Midbrain (tissue), 1 donor: ENCODE measurements at places on chromosomes 16 and 17.
A peak's percentile ranks its signal among the peaks of the same experiment; 100 is the strongest.

DNA sequence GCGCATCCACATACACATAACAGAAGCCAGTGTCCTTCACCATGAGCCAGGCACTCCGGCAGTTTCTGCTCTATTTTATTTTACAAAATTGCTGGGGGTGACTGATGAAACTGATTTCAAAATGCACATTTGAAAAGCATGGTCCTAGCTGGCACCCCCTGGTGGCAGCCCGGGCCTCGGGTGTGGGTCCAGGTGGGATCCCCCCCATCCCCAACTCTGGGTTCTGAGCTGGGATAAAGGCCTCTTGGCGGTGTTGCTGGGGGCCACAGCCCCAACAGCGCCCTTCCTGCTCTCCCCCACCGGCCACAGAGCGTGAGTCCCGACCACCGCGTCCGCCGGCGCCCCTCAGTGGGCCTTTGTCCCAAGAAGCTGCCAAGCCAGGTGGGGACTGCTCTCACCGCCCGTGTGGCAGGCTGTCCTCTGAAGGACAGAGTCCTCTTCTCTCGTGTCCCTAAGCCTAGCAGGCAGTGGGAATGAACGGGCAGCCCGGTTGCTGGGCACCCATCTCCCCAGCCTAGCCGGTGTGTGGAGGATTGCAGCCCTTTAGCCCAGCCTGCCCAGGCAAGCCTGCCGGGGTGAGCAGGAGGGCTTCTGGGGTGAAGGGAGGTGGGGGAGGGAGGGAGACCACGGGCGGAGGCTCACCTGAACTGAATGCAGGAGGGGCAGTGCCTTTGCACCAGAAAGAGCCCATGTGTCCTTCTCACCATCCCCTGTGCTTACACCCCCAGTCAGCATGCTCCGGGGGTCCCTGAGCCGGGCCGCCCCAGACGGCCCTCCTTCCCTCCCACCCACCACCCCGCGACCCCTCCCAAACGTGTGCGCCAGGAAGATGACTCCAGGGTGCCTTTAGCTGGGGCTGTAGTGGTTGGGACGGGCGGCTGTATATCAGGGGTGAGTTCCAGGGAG is 898 bp downstream of the SNAI3 start:
- DNase-seq = no peak

GRCh38 chr17:75388476-75389030 is 16.9 kb downstream of the GRB2 start:
- DNase-seq = no peak

- DNase-seq = no peak
These were observed 701 bp upstream of the DPEP2 start for GRCh38 chr16:67999985-68000384.

GRCh38 chr16:85536073-85536410 is 77.1 kb upstream of the GSE1 start:
- DNase-seq = no peak

DNA sequence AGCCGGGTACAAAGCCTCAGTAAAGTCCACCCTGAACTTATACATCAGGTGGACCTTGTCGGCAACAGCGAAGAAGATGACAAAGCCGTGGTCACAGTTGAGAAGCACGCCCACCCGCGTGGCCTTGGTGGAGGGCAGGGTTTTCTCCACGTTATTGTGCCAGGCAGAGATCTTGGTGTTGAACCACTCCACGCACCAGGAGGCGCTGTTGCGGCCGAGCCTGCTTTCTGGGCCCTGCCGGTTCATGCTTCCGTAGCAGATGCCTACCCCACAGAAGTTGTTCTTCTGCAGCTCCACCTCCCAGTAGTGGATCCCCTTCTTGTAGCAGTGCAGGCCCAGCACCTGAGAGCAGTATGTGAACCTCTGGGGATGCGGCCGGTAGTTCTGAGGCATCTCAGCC is 22.1 kb downstream of the TRIM25 start:
- no peak for DNase-seq

GRCh38 chr17:62963296-62963695 is 2.7 kb upstream of the TANC2 start:
- no peak for DNase-seq

DNA sequence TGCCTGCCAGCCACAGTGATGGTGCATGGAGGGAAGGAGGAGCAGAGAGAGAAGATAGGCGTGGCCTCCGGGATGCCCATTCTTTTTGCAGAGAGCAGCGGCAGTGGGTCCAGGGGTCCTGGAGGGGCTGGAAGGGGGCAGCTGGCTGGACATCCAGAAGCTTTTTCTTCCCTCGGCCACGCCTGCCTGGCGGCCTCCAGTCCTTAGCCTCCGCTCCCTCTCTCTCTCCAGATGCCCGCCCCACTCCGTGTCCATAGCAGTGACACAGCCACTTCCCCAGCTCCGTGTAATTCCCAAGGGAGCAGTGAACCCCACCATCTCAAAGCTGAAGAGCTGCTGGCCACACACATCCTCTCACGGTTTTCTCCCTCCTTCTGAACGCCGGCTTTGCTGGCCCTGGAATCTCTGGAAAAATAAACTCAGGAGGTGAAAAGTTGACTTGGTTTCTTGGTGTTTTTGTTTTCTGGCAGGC is 26.3 kb upstream of the CDC42EP4 start:
- no peak for DNase-seq

DNA sequence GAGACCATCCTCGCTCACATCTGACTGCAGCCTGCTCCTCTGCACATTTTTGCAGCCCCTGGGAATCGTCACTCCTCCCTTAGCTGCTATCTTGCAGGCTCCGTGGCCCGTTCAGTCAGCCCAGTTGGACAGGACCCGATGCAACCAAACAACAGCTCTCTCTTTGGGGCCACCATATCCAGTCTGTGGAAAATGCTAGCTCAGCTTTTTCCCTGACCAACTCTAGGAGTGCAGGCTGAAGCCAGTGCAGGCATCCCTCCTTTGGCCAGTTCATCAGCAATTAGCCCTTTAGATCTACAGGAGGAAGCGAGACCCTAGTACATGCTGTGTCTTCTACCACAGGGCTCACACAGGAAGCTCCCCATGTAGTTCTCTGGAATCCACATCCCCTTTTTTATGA is 182.1 kb downstream of the HS3ST3A1 start:
- no peak for DNase-seq

- no peak for DNase-seq
These were observed 388.1 kb upstream of the GOT2 start for GRCh38 chr16:59122262-59122537.

- DNase-seq = no peak
These were observed 44.8 kb upstream of the MSI2 start for GRCh38 chr17:57211543-57211942.

- DNase-seq = no peak
These were observed 1.2 kb downstream of the HS3ST3B1 start for GRCh38 chr17:14302091-14302430.

- no peak for DNase-seq
These were observed 158.6 kb downstream of the C16orf78 start for GRCh38 chr16:49531931-49532840.

DNA sequence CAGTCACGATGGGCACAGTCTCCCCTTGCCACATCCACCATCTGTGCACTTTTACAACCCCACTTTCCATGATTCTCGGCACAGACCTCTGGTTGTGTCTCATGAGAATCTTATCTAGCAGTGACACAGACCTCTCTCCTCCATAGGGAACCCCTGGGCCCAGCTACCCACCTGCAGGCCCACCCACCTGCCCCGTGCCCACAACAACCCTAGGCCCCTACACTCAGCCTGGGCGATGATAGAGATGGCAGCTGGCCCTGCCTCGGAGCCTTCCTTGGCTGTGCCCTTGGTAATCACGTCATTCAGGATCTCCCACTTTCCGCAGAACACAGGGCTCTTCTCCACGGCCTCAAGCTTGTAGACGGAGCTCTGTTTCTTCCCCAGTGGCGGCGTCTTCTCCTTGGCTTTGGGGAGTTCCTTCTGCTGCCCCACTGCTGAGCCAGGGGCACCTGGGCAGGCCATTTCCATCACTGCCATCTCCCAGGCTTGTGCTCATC is 26.5 kb downstream of the MAP3K14 start:
- no peak for DNase-seq

- DNase-seq = no peak
These were observed 44.9 kb upstream of the RBFOX3 start for GRCh38 chr17:79655672-79656290.

DNA sequence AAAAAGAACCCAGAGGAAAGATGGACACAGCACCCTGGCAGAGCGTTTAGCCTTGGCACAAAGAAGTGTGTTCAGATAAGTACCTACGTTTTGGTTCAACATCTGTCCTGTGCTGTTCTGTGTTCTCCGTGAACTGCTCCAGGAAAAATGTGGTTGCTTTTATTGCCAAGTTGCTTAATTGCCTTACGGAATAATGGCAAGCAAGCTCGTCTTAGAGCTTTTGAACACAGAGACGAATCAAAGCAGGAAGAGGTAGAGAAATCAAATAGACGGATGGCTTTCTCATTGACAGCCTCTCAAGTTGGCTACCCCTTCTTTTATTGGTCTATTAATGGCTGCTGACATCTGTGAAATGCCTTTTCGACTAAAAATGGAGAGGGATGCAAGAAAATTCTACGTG is 911.1 kb upstream of the EEF2KMT start:
- DNase-seq = no peak

GRCh38 chr16:24834459-24835335 is 11.1 kb upstream of the SLC5A11 start:
- DNase-seq = peak; percentile 58

DNA sequence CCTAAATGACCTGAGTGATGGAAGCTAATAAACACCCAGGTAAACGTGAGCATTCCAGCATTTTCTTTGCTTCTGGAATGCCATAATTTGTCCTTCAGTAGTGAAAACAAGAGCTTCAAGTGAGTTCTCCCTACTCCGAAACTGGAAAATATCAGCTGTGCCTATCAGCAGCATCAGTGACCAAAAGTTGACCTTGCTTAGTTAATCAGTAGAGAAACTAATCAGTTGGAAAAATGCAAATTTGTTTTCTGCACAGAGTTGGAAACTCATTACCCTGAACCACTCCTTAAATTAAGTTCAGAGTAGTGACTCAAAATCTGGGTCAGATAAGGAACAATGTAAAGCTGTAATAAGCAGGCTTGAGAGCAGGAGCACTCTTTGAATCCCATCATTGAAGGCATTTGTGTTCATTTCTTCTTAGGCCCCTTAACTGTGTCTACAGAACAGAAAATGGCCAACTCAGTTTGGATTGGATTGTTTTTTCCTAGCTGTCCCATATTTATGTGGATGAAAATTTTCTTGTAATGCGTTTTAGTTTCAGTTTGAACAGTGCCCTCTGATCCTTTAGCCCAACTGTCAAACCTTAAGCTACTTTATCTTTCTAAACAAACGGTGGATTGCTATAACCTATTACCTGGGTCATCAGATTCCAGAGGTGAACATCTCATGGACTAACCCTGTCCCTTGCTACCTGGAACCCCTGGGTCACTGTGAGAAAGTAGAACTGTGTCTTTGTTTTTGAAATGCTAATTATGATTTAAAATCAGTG is 290.4 kb downstream of the TOX3 start:
- DNase-seq = no peak

GRCh38 chr17:82912484-82913089 is 72.8 kb upstream of the ZNF750 start:
- DNase-seq = no peak

- DNase-seq = peak; percentile 68
These were observed 6.5 kb downstream of the IRX5 start for GRCh38 chr16:54936979-54937670.

DNA sequence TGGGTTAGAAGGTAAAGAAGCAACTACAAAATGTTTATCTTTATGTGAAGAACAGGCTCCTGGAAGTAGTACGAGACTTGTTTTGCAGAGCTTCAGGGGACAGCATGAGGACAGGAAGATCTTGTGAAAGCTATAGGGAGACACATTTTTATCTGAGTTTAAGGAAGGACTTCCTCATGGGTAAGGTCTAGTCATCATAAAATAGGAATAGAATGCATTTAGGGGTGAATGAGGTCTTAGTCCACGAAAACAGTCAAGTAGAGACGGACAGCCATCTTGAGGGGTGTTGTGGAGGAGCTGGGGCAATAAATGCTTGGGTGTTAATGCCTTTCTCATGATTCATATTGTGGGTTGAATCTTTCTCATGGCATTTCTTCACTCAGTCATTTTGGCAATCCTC is 24.3 kb downstream of the KCNJ16 start:
- DNase-seq = no peak

GRCh38 chr16:10325783-10326543 is 59.9 kb upstream of the ATF7IP2 start:
- DNase-seq = no peak

GRCh38 chr17:48990882-48991357 is 6.3 kb upstream of the IGF2BP1 start:
- DNase-seq = no peak
